Peyer's patch (tissue), 4 donors: ENCODE measurements at places on chromosomes 4 and X.
A peak's percentile ranks its signal among the peaks of the same experiment; 100 is the strongest.

DNA sequence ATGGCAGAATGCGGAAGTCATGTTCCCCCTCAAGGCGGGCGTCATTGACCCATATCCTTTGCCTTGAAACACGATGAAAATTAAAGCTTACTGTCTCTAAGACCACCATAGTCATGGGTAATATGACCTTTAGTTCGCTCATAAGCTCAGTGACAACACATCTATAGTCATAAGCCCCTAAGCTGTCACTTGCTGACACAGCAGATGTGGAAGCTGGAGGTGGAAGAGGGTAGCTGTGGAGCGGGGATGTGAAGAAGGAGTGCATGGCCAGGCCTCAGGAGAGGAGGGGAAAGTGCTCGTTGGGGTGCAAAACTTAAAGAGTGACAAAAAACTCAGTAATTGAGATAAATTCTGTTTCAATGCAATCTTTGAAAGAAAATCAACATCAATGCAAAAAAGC, 134.0 kb upstream of the PDLIM3 start:
- DNase-seq, result no peak

DNA sequence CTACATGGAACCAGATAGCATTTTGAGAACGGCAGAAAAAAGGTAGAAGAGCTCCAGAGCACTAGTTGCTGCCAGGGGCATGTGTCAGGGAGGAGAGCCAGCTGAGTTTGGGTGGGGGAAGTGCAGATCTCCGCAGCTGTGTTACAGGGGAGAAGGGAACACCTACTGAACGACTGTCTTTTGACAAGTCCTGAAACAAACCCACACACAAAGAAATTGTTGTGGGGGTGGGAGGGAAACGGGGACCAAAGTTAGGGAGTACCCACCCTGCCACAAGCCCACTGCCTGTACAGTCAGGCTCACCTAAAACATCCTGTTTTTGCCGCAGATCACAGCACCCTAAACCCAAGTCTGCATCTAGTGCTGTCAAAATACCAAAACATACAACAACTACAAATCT, 55.5 kb downstream of the LEF1 start:
- DNase-seq, result peak; percentile 60

GRCh38 chr4:168386002-168386401, 67.5 kb upstream of the DDX60 start:
- no peak for DNase-seq

DNA sequence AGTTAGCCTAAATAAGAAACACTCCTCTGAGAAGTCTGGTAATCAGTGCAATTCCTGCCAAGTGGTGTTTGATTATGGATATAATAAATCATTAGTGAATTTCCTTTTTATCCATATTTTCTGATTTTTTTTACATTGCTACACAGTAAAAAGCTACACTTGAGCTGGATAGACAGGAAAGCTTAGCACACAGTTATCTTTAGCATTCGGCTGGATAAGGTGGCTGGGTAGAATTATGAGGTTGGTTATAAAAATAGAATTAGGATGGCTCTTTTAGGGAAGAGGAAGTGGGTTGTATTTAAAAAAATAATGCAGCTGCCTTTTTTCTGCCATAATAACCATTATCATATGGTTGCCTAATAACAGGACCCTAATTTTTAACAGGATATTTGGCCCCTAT, 460.6 kb downstream of the NAF1 start:
- DNase-seq, result no peak

GRCh38 chrX:50082741-50083140, 118.1 kb downstream of the AKAP4 start:
- DNase-seq, result no peak

DNA sequence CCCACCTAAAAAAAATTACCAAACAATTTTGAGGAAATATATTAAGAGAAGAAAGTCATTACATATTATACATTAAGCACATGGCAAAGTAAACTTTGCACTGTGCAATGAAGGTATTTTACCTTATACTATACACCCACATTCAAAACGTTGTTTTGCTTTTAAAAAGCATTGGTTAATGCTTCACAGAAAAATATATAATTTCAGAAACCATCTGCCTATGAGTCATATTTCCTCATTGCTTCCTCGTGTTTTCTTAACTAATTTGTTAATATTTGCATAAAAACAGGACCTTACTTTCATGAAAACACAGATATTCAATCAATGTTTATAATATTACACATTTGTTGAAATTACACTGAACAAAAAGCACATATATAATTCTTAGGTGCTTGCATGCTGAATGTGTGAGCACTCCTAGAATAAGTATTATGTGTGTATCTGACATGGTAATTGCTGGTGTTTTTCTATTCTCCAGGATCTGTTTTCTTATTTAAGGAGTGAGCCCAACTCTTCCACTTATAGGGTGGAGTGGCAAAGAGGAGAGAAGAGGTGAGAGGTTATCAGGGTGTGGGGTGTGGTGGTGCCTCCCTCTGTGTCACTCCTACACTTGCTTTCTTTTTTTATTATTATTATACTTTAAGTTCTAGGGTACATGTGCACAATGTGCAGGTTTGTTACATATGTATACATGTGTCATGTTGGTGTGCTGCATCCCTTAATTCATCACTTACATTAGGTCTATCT, 95.1 kb upstream of the IQCM start:
- DNase-seq, result no peak

DNA sequence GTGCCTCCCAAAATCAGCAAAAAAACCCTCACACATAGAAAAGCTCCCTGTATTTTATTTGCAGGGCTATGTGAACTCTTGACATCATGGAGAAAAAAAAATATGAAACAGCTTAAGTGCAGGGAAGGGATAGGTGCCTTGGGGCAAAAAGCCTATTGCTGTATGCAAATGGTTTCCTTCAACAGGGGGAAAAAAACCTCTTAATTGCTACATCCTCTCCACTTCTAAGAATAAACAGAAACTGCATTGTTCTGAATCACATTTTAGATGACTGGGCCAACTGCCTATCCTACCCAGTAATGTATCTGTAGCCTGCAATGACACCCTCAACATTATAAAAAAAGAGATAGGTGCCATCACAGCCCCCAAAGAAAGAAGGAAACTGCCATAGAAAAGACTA, 229.4 kb upstream of the GALNTL6 start:
- DNase-seq, result no peak

GRCh38 chr4:26181616-26182015, 139.2 kb upstream of the RBPJ start:
- DNase-seq, result no peak

DNA sequence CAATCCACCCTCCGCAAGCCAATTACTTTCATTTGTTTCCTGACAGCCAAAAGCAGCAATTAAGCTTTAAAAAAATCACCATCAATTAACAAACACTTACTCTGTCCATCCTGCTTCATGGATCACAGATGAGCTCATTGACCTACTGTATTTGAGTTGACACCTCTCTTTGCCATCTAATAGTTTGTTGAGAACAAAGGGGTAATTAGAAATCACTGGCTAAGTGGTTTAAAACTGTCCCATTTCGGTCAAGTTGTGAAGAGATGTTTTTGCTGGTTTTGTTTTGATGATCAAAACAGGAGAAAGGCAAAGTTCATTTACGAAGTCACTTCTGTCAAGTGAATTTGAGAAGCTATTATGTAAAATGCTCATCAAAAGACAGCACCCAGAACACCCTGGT, 10.4 kb downstream of the SH3KBP1 start:
- DNase-seq, result no peak

DNA sequence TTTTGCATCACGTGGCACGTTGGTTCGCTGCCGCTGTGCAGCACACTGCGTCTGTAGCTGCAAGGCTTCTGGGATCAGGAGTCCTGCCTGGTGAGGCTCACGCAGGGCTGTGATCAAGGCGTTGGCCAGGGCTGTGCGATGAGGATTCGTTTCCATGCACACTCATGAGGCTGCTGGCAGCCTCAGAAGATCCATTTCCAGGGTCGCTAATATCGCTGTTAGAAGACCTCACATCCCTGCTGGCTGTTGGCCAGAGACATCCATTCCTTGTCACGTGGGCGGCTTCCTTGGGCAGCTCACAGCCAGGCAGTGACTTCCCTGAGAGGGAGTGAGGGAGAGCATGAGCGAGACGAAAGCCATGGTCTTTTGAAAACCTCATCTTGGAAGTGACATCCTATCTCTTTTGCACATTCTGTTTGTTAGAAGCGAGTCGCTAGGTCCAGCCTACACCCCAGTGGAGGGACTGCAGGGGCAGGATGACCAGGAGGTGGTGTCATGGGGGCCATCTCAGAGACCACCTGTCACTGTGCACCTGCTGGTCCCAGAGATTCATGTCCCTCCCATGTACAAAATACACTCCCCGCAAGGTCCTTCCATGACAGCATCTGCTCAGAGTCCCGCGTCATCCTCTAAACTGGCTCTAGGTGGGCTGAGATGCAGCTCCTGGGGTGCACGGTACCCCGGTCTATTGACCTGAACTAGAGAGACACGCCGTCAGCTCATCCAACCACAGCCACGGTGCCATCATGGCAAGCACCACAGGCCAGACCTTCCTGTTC, 12.2 kb downstream of the RGS12 start:
- no peak for DNase-seq

GRCh38 chr4:2361366-2362265, 56.8 kb downstream of the ZFYVE28 start:
- peak; percentile 39 for DNase-seq

DNA sequence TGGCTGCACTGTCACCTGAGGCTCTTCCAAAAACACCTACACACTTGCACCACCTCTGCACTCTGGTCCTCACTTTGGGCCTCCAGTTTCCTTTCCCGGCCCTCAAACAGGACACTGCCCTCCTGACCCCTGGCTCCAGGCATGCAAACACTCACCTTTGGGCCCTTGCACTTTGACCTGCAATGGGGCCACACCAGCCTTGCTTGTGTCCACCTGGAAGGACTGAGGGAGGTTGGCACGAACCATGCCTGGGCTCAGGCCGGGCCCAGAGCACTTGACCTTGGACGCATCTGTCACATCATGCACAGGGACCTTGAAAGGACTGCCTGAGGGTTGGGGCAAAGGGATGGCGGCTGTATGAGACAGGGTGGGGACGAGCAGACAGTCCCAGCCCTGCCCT, 15.6 kb downstream of the FLNA start:
- no peak for DNase-seq

DNA sequence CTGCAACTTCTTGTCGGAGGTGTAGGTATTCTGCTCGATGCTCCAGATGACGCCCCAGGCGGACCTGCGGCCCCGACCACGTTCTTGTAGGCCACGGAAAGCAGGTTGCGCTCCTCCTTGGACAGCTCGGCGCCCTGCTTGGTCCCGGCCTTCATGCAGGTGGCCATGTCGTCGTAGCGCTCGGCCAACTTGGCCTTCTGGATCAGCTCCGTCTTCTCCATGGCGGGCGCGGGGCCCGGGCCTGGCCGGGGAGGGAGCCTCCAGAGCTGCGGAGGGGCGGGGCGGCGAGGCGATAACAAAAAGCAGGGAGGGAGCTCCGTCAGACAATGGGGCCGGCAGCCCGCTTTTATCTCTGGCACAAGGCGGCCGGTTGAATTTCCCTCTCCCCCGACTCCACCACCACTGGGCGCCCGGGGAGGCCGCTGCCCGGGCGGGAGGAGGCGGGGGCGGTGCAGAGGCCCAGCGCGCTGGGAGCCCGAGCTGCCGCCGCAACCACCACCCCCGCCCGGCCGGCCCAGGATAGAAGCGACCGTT, 28.3 kb upstream of the DRP2 start:
- DNase-seq, result no peak
